ENCODE measurements at places on chromosomes 7 and 10. TPM values are rescaled to one million over a fixed set of nuclear protein-coding genes. Genes with fewer than 3 reads are reported as not detected.

GRCh38 chr7:142717453-142717852 lies 31.8 kb upstream of the PRSS1 start:
- no peaks in the 10 kb centered on the region for H3K27me3 ChIP-seq
- H3K36me3 ChIP-seq = no peaks in the 10 kb centered on the region
- H3K4me1 ChIP-seq = peaks cover 72% of the 10 kb centered on the region

- peaks cover 12% of the 10 kb centered on the region for H3K4me1 ChIP-seq
- H3K36me3 ChIP-seq = no peaks in the 10 kb centered on the region
- no peaks in the 10 kb centered on the region for H3K27me3 ChIP-seq
- no peak for DNase-seq
Observed at GRCh38 chr7:115221456-115221855, 299.6 kb downstream of the MDFIC start.

DNA sequence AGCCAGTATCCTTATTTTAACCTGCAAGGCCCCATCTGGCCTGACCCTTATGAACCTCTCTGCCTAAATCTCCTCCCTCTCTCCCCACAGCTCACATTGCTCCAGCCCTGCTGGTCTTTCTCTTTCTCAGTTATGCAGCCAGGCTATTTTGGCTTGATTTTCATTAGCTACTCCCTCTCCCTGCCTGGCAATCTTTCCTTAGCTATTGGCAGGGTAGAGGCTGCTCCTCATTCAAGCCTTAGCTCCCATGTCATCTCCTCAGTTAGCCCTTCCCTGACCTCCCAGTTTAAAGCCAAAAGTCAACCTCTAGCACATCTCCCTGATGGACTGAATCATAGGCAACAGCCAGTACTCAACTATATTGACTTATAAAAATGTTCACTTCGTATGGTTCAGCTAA lies 214.4 kb upstream of the CELF2 start:
- H3K27ac ChIP-seq = no peak overlapping the region
- H3K4me3 ChIP-seq = no peak overlapping the region
- H3K27me3 ChIP-seq = no peaks in the 10 kb centered on the region
- no peak for DNase-seq
- H3K4me1 ChIP-seq = no peaks in the 10 kb centered on the region

DNA sequence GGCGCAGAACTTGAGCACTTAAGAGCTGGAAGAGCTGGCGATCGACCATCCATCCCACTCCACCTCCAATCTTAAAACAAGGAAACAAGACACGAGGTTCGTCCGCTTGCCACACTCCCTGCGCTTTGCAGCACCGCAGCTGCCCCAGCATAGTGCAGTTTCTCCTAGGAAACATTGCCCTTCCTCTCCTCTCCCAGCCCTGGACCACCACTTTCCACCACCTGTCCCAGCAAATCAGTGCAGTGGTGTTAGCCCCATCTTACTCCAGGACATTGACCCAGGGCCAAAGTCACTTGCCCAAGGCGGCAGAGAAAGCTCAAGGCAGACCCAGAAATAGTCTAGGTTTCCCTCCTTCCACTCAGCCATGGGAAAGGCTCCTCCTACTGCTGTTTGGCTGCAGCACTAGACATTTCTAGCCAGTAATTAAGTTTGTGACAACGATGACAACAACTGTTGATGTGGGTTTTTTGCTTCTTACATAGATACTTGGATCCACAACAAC lies 1.5 kb upstream of the PARD3 start:
- peaks cover 7% of the 10 kb centered on the region for H3K4me1 ChIP-seq
- no peak overlapping the region for H3K27ac ChIP-seq
- H3K36me3 ChIP-seq = no peaks in the 10 kb centered on the region
- H3K27me3 ChIP-seq = peaks cover 14% of the 10 kb centered on the region
- H3K4me3 ChIP-seq = no peak overlapping the region

The CRYGN gene
- total RNA-seq = not detected

GRCh38 chr7:17706275-17706674 lies 234.0 kb downstream of the SNX13 start:
- DNase-seq = no peak
- H3K27ac ChIP-seq = no peak overlapping the region
- H3K4me1 ChIP-seq = no peaks in the 10 kb centered on the region

GRCh38 chr7:132655131-132655727 lies 79.0 kb upstream of the PLXNA4 start:
- peak; percentile 41 for DNase-seq
- H3K4me1 ChIP-seq = peaks cover 25% of the 10 kb centered on the region
- H3K27ac ChIP-seq = no peak overlapping the region
- no peaks in the 10 kb centered on the region for H3K36me3 ChIP-seq
- H3K4me3 ChIP-seq = peak overlapping the region; percentile 8
- H3K27me3 ChIP-seq = no peaks in the 10 kb centered on the region

DNA sequence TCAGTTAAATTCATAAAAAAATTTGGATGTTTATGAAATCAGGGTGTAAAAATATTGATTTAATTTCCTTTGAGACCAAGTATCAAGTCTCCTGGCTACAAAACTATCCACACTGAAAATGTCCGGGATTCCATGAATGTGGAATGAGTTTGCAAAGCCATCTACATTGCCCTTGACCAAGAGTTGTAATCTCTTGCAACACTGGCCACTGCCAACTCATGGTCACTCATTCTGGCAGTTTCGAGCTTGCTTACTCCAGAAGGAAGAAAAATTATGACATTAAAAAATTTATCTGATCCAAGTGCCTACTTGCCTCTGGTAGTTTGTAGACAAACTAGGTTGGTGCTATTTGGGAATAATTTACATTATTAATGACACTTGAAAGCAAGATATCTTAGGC lies 84.2 kb downstream of the NPY start:
- no peak for DNase-seq
- H3K4me3 ChIP-seq = no peak overlapping the region
- H3K27me3 ChIP-seq = no peaks in the 10 kb centered on the region
- H3K36me3 ChIP-seq = no peaks in the 10 kb centered on the region

The LIPF gene
- total RNA-seq = not detected

DNA sequence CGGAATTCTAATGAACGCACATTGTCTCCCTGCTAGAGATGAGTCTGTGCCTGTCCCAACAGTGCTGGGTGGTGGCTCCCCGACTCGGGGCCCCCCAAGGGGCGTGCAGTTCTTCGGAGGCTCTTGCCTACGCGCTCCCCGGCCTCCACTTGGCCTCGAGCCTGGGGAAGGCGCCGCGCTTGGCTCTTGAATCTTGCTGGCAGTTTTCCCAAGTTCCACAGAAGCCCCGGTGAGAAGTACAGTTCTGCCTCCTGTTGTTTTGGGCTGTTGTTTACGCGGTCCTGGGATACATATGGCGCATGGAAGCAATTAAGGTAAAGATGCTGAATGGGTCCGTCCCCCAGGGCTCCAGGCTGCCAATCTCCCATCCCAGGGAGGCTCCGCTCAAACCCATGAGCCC lies 32.6 kb upstream of the UNCX start:
- no peak for DNase-seq
- H3K27ac ChIP-seq = no peak overlapping the region
- no peaks in the 10 kb centered on the region for H3K36me3 ChIP-seq
- no peaks in the 10 kb centered on the region for H3K4me1 ChIP-seq

The MMP21 gene
- total RNA-seq = 0.61 TPM

The PRLHR gene
- total RNA-seq = not detected

GRCh38 chr7:29516491-29516890 lies 47.1 kb upstream of the PRR15 start:
- H3K4me3 ChIP-seq = no peak overlapping the region
- H3K27ac ChIP-seq = no peak overlapping the region
- H3K27me3 ChIP-seq = no peaks in the 10 kb centered on the region
- H3K4me1 ChIP-seq = no peaks in the 10 kb centered on the region
- no peaks in the 10 kb centered on the region for H3K36me3 ChIP-seq

GRCh38 chr7:47550788-47551470 lies 31.0 kb downstream of the TNS3 start:
- no peak for DNase-seq
- H3K27ac ChIP-seq = no peak overlapping the region
- no peak overlapping the region for H3K4me3 ChIP-seq
- H3K27me3 ChIP-seq = no peaks in the 10 kb centered on the region
- H3K36me3 ChIP-seq = no peaks in the 10 kb centered on the region
- H3K4me1 ChIP-seq = no peaks in the 10 kb centered on the region

DNA sequence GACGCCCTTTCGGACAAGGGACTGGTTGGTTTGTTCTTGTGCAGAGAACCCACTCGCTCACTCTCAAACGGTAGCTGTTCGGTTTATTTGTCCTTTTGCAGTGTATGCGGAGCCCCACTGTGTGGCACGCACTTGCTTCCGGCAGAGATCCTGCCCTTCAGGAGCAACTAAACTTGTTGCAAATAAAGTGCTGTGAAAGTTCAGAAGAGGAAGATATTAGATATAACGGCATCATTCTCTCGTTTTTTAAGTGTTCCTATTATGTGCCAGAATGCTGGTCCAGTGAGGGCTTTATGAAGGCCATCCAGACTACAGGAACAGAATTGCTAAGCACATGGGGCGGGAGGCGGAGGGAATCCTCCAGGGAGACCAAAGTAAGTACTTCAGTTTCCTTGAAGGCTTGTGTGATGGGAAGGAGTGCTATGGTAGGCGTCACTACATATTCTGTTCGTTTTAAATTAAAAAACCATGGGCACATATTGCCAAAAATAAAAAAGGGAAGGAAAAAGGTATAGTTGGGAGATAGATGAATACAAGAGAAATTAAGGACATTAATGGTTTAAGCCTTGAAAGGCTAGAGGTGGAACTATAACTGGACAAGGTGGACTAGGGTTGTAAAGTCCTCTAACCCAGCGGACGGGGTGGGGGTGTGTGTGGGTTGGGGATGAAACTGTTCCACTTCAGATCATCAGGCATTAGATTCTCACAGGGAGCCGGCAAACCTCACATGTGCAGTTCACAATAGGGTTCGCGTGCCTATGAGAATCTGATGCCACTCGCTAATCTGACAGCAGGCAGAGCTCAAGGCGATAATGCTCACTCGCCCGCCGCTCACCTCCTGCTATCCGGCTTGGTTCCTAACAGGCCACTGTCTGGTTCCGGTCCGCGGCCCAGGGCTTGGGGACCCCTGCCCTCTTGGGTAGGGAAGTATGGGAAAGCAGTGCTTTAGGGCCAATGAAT lies 704 bp upstream of the ERLIN1 start:
- H3K27ac ChIP-seq = peak overlapping the region; percentile 72
- H3K4me1 ChIP-seq = peaks cover 38% of the 10 kb centered on the region
- no peak for DNase-seq

DNA sequence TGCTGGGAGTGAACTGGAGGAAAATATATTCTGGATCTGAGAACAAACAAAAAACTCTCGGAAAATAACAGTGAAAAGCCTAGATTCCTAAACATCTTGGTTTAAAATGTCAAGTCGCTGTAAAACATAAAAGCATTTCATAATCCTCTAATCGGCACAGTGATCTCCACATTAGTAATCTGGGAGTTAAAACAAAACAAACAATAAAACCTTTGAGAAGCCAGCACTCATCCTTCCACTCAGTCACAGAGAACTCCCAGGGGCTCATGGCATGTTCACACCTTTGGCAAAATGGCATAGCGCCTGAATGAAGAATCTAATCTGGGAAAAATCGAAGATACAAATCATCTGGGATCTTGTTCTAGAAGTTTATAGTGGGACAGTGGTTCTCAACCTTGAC lies 24.1 kb upstream of the HPS1 start:
- DNase-seq = no peak
- no peaks in the 10 kb centered on the region for H3K27me3 ChIP-seq
- H3K4me1 ChIP-seq = no peaks in the 10 kb centered on the region
- no peak overlapping the region for H3K4me3 ChIP-seq
- H3K27ac ChIP-seq = no peak overlapping the region

DNA sequence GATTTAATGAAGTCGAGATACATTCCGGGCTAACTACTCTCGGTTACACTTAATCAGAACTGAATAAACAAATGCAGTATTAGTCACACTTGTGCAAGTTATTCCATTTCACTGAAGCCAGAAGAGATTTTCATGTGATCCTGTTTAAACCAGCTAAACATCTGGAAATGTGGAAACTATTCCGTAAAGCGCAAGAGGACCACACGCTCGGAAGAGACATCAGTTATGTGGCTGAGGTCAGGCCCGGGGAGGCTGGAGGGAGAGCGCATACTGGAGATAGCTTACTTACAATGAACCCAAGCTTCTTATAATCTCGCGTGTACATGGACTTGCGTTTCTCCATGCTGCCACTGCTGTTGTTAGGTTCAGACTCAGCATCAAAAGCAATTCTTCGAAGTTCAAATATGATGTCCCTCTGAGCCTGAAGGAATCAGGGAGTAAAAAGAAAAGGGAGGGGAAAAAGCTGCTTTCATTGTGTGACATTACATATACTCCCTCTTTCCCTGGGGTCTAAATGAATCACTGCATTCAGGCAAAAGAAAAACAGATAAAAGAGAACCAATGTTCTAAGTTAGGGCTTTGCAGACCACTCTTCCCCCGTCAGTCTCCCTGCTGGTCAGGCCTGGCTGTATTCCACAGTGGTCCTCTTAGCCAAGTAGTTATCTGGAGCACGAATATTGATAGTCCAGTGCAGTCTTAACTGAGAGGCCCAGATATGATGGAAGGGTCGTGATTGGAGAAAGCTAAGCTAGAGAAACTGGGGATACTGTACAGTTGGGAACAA lies 237.4 kb downstream of the ELMO1 start:
- H3K36me3 ChIP-seq = peaks cover 21% of the 10 kb centered on the region
- no peak overlapping the region for H3K27ac ChIP-seq
- no peak for DNase-seq
- no peaks in the 10 kb centered on the region for H3K27me3 ChIP-seq
